ENCODE measurements at places on chromosomes 11 and 22.

DNA sequence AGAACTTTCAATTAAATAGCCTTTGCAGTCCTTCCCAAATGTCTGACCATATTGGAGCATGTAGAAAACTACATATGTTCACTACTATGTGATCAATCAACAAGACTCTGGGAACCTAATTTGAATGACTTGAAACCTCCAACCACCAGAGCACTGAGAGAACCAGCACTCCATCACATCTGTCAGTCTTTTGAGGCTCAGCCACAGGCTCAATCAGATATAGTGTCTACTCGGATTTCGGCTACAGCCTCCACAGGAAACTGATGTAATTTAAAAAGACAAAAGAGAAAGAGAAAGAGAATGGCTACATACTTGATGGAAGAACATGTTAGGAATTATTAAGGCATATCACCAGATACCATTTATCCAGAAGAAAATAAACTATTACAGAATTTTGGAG is 859.0 kb downstream of the FAM181B start:
- DNase-seq: no peak

DNA sequence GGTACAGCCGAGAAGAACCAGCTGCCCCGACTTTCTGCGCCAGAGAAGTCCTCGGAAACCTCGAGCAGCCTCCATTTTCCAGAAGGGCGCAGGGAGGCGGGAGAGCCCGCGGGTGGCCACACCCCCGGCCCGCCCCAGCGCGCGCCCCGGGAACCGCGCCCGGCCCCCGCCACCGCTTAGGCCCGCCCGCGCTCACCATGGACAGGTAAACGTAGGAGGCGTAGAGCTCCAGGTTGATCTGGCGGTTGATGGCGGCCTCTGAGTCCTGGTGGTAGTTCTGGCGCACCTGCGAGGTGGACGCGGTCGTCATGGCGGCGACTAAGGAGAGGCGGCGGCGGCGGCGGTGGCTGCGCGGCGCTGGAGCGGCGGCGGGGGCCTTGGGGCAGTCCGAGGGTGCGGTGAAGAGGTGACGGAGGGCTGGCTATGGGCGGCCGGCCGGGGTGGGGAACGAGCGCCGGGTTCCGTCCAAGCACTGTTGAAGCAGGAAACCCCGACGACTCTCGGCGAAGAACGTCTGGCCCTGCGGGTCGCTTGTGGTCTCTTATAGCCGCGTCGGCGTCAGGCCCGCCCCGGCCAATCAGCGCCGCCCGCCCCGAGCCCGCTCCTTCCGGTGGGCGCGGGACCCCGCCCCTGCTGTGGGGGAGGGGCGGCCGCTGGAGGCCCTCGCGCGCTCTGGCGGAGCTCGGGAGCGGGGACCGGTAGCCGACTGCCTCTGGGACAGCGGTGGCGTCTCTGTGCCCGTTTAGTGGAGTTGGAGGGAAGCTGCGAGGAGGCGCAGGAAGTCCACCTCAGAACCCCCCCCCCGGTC is at the start of gene FTH1:
Gene FTH1 (minus strand): TSS at position 519 of the 808 bp plus-strand sequence. CDS start 209 bp downstream, at position 310.
- DNase-seq: peak; percentile 95

GRCh38 chr11:35523331-35523768 is 2.1 kb downstream of the PAMR1 start:
- DNase-seq: peak; percentile 73

DNA sequence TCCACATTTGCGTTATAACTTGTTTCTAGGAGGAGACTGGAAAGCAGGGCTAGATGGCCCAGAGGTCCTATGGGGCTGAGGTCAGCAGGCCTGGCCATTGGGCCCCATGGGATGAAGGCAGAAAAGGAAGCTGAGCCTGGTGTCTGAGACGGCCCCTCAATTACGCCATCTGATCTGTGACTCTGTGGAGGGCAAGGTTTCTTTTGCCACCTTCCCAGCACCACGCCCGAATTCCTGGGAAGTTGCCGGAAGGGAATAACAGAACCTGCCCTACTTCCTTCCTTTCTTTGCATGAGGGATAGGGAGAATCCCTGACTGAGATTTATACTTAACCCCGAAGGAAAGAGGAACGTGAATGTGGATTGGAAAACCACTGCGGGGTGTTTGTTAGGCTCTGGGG is 118.1 kb downstream of the MPPED1 start:
- no peak for DNase-seq

DNA sequence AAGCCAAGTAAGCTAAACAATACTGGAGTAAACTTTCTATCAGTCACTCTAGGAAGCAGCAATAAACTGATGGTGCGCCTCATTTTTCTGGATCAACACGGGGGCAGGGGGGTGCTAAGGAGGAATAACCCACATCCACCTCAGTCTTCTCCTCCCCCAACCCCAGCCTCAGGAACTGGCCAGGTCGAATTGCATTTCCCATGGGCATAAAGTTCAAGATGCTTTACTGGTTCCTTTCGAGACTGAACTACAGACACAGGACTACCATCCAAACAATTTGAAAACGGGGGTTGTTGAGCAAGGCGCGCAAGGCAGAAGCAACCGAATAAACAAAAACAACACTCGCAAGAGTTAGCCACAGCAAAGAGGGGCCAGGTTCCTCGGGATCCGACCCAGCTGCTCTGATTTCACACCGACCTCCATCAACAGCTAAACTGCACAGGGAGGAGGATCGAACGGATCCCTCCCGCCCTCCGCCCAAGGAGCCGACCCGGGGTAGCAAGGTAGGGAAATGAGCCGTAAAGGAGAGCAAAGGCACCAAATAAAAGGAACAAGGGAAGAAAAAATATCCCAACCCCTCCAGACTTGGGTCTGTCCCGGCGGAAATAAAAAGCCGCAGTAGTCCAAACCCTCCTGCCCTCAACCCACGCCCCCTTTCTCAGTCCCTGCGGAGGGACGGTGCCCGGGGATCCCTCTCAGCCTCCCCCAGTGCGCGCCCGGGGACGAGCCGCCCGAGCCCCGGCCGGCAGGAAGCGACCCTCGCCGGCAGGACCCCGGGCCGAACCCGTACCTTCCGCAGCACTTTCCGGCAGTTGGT is 801 bp downstream of the SESN3 start:
- no peak for DNase-seq

DNA sequence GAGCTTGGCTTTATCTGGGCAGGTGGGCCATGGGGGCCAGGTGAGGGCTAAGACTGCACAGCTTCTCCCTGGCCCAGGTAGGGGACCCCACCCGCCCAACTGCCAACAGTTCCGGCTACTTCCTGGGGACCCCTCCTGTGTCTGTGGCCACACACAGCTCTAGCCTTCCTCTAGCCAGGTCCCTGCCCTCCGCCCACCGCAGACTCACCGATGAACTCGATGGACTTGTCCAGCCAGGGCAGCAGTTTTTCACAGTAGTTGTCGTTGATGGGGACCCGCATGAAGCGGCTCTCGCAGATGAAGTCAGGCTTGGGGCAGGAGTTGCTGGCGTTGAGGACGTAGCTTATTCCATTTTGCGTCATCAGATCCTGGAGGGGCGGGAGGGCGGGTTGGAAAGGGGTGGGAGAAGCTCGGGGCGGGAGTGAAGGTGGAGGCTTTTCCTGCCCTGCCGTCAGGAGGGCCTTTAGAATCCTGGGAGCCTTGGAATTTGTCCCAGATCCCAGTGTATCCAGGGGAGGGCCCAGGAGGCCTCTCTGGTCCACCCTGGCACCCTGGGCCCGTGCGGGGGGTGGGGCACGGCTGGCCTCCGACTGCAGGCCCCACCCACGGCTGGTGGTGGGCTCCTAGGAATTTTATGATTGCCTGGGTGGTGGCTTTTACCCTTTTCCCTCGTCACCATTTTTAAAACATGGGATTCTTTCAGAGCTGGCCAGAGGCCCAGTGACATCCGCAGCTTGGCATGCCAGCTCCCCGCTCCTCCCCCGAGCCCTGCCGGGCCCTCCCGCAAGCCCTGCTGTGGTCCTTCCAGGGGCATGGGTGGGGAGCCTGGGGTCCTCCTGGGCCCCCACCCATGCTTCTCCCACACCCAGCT is 13.9 kb downstream of the DUSP8 start:
- DNase-seq: peak; percentile 92

- no peak for DNase-seq
These were observed 109.8 kb downstream of the KCNQ1 start for GRCh38 chr11:2554338-2555207.

DNA sequence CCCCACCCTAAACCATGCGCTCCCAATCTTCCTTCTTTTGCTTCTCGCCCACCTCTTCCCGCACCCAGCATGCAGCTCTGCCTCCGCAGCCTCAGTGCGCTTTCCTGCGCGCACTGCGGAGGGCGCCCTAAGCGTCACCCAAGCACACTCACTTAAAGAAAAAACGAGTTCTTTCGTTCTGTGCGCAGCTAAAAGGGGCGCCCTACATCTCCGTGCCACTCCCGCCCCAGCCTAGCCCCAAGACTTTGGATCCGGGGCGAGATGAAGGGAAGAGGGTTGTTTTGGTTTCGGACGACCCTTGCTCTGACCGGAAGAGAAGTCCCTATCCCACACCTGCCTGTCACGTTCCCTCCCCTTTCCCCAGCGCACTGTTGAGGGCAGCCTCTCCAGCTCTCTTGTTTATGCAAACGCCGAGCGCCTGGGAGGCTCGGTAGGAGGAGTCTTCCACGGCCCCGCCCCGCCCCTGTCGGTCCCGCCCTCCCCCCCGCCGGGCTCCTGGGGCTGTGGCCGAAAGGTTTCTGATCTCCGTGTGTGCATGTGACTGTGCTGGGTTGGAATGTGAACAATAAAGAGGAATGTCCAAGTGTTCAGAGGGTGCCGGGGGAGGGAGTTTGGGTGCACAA is 5.3 kb downstream of the VSIG2 start:
- peak; percentile 47 for DNase-seq

- DNase-seq: no peak
These were observed 1.3 kb downstream of the RBM4B start for GRCh38 chr11:66676282-66676919.

GRCh38 chr11:40491341-40491740 is 968.1 kb downstream of the LRRC4C start:
- no peak for DNase-seq

DNA sequence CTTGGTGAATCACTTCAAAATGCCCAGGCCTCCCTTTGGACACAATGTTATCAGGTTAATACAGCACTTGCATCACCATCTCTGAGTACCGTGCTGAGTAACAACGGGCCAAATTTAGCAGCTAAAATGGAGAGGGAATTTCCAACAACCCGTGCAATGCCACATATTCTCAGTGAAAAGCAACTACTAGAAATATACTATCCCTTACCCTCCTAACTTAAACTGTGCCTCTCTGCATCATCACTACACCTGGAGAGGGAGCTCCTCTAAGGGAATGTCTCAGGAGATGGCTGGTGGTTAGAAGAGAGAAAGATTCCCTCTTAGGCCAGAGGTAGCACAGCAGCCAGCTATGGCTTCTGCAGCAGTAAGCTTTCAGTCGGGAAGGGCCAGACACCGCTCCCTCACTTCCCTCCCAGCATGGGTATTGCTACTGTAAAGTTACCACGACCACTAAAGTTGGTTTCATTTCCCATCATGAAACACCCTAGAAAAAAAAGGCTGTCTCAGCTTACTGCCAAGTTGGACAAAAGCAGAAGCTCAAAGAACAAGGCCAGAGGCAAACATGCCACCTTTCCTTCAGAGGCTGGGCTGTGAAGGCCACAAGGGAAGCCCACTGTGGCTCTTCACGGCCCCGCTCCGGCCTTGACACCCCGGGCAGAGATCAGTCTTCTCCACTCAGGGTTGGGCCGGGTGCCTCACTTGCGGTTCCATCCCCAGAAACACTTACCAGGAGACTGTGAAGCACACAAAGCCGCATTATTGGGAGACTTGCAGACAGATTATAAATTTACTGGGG is 3.9 kb downstream of the MAML2 start:
- DNase-seq: peak; percentile 54

DNA sequence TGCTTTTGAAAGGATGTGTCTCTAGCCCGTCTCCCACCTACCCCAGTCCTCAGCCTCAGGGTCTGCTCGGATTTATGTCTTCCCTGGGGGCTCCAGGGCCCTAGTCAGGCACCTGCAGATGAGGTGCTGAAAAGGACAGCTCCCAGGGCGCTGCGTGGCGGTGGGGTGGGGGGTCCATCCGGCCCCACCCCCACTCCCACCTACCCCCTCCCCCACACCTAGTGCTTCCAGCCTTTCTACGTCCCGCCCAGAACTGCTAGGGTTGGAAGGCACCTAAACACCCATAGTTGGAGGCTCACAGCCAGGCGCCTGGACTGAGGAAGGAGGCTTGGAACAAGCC is 1.4 kb upstream of the ROBO3 start:
- no peak for DNase-seq

GRCh38 chr22:25109878-25110595 is 89.6 kb upstream of the CRYBB3 start:
- DNase-seq: no peak

DNA sequence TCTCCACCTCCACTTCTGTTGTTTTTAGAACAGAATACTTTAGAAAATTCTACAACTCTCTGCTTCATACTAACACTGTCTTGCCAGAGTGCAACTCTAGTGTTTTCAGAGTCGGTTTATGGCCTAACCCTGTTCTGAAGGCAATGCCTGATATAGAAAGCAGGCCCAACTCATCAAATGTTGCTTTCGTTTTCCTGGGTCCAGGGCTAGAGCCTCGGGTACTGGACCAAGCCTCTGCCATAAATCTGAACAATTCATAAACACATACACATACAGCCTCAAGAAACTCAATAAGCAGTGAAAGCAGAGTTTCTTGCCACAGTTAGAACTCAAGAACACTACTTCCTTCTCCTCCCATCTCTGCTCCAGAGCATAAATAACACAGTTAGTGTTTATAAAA is 9.8 kb downstream of the TMEM218 start:
- DNase-seq: no peak

- no peak for DNase-seq
These were observed 661.9 kb downstream of the CNTN5 start for GRCh38 chr11:99682646-99683045.

- no peak for DNase-seq
These were observed 8.5 kb downstream of the PPFIA1 start for GRCh38 chr11:70278994-70279393.

- DNase-seq: no peak
These were observed 53.3 kb downstream of the SMIM38 start for GRCh38 chr11:69209038-69209350.
